ENCODE measurements at places on chromosomes 4 and X.

- DNase-seq = no peak
These were observed 50.3 kb downstream of the MED28 start for GRCh38 chr4:17664755-17665154.

DNA sequence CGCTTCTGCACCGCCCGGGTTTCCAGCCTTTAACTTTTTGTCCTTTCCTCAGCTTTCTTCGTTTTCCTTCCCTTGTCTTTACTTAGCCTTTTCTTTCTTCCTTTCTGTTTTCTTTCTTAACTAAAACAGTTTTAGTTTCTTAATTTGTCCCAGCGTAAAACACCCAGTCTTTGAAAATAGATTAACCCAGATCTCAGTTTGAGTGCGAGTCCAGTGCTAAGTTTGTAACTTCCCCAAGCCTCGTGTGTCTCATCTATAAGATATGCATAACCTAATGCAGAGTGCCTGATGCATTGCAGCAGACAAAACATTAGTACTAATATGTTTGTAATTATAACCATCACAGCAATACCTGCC is 460 bp upstream of the GEMIN8 start:
- no peak for DNase-seq

DNA sequence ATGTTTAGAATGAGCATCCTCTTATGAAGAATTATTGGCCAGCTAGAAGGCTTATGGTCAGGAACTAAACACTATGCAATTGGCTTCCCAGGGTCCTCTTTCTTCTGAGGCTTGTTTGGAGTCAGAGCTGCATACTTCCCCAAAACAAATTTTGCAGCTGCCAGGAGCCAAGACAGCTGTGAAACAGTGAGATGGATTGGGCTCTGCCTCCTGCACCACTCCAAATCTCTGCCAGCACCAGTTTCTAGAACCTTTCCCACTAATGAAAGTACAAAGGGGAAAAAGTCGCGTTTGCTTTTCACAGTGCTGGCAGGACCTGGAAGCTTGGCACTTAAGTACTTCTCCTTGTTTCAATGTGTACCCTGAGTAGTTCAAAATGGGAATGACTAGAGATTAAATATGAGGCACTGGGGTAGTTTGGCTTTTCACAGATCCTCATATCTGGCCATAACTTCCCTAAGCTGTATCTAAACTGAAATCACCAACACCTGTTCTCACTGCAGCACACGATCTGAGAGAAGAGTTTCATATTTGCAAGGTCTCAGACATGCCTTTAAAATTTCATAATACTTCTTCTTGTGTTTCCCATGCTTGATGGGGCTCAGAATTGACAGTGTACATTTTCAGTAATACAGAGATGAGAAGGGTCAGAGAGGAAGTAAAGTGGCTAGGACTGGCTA is 20.7 kb upstream of the AR start:
- no peak for DNase-seq

GRCh38 chr4:175998782-175999181 is 66.9 kb upstream of the WDR17 start:
- DNase-seq = peak; percentile 91

- peak; percentile 43 for DNase-seq
These were observed 781.8 kb downstream of the FAM133A start for GRCh38 chrX:94455782-94456181.

GRCh38 chr4:38334791-38335190 is 329.2 kb upstream of the KLF3 start:
- DNase-seq = no peak

DNA sequence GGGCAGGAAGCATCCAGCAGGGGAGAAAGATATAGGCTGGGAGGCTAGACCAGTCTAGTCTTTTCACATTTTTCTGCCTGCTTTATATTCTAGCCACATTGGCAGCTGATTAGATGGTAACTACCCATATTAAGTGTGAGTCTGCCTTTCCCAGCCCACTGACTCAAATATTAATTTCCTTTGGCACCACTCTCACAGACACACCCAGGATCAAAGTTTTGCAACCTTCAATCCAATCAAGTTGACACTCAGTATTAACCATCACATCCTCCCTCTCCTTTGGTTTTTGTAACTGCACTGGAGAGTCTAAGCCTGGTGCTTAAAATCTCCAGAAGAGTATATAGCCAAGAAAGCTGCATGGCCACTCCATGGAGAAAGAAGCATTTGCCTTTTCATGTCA is 560.4 kb downstream of the GRXCR1 start:
- DNase-seq = no peak

- no peak for DNase-seq
These were observed 20.5 kb upstream of the FAM193A start for GRCh38 chr4:2515830-2516550.

All from GM23338 (cell line).